ENCODE measurements at places on chromosomes 7 and 10.

- DNase-seq, result no peak
Observed at GRCh38 chr10:99551158-99551557, 18.4 kb downstream of the NKX2-3 start.

DNA sequence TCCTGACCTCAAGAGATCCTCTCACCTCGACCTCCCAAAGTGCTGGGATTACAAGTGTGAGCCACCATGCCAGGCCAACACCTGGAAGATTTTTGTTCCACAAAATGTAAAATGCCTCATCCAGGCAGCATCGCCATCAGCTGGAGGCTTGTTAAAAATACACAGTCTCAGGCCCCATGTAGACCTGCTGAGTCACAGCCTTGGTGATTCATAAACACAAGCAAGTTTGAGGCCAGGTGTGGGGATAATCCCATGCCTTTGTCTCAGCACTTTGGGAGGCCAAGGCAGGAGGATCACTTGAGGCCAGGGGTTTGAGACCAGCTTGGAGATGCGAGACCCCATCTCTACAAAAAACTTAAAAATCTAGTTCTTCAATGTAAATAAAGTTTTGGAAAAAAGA is 49.1 kb upstream of the FOXK1 start:
- DNase-seq, result no peak

DNA sequence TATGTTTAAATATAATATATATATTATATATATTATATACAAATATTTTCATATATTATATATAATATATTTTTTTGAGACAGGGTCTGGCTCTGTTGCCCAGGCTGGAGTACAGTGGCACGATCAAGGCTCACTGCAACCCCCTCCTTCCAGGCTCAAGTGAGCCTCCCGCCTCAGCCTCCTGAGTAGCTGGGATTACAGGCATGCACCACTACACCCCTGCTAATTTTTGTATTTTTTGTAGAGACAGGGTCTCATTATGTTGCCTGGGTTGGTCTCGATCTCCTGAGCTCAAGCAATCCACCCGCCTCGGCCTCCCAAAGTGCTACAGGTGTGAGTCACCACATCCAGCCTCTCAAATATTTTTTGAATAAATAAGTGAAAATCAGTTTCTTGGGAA is 215.5 kb downstream of the GATA3 start:
- no peak for DNase-seq

GRCh38 chr10:73989594-73990150 is 8.2 kb upstream of the VCL start:
- no peak for DNase-seq

DNA sequence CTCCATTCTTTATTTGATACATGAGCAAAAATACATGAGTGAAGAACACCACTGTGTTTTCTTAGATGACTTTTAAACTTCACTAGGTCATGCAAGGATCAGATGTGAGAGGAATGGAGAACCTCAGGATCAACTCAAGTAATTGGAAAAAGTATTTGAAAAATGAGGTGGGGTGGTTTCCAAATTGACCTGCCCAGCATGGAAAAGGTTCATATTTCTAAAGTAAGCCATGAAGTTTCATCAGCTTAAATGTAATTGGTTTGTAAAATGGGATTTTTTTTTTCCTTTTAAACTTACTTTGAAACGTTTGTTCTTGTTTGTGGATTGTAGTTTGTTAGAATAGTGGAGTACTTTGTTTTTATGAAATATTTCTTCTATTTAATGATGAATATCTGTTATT is 134.8 kb downstream of the MLLT10 start:
- DNase-seq, result no peak

GRCh38 chr10:27153845-27154193 is 365 bp downstream of the YME1L1 start:
- no peak for DNase-seq

- DNase-seq, result peak; percentile 48
Observed at GRCh38 chr7:155644971-155645509, 579 bp downstream of the RBM33 start.

DNA sequence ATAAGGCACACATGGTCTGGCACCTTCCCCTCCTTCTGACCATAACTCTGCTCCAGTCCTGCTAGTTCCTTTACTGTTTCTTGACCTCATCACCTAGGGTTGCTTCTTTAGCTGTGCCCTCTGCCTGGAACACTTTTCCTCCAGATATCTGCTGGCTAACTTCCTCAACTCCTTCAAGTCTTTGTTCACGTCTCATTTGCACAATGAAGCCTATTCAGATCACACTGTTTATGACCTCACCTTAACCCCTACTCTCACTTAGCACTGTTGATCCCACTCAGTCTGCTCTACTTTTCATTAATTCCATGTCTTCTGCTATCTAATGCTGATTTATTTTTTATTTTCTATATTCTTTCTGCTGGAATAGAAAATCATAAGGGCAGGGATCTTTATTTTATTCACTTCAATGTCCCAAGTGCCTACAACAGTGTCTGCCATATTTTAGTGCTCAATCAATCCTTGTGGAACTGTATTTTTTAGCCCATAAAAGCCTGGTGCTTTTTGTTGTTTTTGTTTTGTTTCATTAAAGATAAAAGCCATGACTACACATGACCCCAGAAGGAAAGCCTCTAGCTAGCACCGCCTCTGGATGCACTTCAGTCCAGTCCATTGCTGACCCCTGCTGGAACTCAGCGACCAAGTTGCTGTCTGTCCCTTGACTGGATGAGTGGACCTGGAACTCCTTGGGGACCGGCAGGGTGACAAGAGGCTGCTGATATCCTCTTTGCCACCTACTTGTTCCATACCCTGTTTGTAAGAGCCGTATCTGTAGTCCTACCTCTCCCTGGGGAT is 12.3 kb downstream of the KLF14 start:
- DNase-seq, result no peak

DNA sequence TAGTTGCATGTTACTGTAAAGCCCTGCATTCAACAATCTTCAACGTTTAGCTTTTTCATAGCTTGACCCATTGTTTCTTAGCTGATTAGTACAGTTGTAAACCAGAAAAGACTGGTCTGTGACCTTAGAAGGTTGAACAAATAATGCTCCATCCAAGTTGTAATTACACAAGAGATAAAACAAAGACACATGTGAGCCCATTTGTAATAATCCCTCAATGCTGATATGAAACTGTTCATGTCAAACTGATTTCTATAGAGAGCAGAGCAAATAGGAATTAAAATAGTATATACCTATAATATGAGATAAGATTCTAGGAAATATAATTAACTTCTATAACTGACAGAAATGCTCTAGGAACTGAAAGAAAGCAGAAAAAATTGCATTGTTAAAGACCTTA is 94.7 kb upstream of the SLC25A13 start:
- no peak for DNase-seq

DNA sequence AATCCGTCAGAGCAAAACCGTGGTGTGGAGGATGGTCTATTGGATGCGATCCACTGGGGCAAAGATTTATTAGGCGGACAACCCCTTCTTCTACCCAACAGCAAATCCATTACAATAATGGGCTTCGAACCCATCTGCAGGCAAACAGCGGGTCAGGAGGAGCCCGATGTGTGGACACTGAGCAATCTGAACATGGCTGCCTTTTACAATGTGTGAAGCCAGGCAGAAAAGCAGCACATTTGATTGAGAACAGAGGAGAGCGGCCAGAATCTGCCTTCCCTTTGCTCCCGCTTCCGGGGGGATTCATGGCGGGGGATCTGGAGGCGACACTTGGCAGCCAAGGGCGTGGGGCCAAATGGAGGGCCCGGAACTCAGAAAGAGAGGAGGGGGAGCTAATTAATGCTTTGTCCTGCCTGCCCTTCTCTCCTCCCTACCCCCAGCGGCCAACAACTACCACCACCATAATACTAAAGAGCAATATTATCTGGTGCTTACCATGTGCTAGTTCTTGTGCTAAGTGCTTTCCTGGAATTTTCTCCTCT is 133.0 kb downstream of the EMX2 start:
- DNase-seq, result no peak

DNA sequence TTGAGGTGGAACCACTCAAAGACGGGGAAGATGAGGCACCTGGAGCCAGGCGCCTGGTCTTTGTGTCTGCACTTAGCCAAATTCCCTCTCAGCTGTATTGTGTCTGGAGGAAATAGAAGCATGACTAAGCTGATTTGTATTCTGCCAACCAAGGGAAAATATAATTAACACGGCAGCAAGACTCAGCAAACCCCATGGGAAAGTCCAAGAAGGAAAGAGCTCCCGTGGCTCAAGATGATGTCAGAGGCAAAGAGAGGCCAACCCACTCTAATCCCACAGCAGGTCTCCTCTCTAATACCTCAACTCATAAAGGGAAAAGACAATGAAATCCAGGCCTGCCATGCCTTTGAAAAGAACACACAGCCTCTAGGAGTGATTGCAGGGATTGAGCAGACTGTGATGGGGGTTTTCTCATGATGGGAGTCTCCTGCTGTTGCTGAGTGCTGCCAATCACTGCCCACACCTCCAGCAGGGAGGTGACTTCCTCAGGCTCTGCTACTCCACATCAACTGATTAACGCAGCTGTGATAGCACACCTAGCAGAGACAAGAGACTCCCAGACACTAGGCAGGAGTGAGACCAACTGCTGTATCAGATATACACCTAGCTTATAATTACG is 255.5 kb upstream of the C7orf33 start:
- DNase-seq, result no peak

DNA sequence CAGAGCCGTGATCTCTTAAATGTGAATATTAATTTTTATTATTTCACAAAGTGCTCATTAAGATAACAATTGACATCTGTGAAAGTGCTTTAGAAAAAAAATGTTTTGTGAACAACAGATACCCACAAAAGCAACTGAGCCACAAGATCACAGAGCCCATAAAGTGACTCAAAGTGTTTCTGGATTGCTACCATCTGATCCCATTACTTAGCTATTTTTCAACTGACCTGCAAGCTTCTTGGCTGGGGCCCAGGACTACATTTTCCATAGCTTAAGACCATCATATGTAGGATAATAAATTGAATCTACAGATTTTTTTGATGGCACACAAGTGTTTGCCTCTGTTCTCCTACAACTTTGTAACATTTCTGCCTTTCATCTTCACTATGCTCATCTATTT is 674.4 kb downstream of the PHTF2 start:
- no peak for DNase-seq

Data from CD4-positive, alpha-beta T cell treated with Interleukin-1 beta for 1 hour (primary cell).